Epithelial cell of prostate (primary cell): ENCODE measurements at places on chromosomes 3 and 15.

DNA sequence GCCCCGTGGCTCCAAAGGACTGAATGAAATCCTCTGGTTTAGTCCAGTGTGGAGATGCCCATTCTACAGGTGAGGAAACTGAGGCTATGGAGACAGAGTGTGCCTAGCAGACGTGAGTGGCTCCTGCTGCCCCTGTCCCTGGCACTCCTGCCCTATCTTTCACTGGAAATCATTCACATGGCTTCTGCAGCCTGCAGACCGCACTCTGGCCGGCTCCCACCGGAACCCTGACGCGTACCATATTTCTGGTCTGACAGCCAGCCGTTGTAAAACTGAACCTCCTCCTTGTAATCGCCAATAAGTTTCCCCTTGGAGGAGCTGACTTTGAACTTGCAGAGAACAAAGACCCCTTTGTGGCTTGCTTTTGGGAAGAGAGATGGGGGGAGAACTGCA, 136.5 kb downstream of the CHSY1 start:
- no peak for DNase-seq

GRCh38 chr15:41205315-41205714, 25.2 kb downstream of the EXD1 start:
- DNase-seq: no peak

DNA sequence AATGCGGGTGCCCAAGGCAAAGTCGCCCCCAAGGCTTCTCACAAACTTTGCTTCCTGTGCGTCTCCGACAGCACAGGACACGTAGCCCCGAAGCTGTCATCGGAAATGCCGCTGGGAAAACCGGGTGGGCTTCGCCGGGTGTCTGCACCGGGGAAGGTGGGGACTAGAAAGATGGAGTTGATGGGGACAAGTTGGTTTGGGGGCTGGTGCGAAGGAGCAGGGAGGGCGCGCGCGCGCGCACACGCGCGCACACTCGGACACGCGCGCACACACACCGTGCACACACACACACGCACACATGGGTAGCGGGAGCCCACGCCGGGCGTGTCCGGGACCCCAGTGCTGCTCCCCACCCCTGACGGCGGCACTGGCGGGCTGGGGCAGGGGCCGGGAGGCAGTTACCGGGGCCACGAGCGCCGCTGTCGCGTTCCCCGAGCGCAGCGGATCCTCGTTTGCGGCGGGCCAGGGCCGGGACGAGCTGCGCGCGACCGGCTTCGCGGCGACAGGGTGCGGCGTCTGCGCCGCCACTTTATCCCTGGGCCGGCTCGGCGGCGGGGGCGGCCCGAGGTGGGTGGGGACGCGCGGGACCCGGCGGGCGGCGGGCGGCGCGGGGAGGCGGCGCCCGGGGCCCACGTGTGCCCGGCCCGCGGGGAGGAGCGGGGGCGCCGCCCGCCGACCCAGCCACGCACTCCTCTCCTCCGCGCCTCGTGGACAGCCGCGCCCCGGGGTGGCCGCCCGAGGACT, 539 bp upstream of the MGLL start:
- DNase-seq: no peak

- no peak for DNase-seq
Measured at GRCh38 chr3:61628636-61629035, 67.3 kb downstream of the PTPRG start.

- peak; percentile 49 for DNase-seq
Measured at GRCh38 chr3:42020684-42021307, 58.9 kb upstream of the ULK4 start.

GRCh38 chr15:64070106-64070505, 23.5 kb downstream of the CIAO2A start:
- DNase-seq: no peak

DNA sequence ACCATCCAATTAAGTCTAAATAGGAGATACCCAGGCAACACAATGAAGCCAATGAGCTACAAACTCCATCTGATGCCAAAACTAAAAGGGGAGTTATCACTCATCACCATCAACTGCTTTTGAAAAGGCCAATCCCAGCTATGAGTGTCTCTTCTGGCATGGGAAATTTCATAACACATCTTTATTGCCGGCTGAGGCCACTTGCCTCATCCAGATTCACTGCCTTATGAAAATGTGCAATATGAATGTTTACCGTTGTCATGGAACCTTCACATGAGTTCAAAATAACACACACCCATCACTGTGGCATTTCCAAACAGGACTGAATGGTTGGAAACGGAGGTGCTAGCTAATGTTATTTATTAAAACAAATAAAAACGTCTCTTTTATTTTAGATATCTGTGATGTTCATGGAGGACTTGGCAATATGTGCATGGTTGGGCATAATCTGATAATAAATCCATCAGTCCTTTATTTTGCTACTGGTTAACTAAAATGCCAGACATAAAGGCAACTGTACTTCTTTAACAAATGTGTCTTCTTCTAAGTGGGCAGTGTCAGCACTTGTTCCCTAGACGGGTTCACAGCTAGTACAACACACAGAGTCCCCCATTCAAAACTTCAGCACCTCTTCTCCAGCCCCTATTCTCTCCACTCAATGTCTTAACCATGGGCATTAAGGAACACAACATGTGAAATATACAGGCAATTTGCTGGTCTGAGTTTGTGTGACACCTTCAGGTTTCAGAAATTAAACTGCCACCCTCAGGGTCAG, 143.9 kb downstream of the MAGI1 start:
- peak; percentile 85 for DNase-seq

- DNase-seq: no peak
Measured at GRCh38 chr3:55802816-55803215, 315.7 kb upstream of the WNT5A start.

- peak; percentile 96 for DNase-seq
Measured at GRCh38 chr3:138862924-138863775, 28.4 kb upstream of the PIK3CB start.

GRCh38 chr15:43908516-43909050, 81.8 kb downstream of the WDR76 start:
- no peak for DNase-seq

DNA sequence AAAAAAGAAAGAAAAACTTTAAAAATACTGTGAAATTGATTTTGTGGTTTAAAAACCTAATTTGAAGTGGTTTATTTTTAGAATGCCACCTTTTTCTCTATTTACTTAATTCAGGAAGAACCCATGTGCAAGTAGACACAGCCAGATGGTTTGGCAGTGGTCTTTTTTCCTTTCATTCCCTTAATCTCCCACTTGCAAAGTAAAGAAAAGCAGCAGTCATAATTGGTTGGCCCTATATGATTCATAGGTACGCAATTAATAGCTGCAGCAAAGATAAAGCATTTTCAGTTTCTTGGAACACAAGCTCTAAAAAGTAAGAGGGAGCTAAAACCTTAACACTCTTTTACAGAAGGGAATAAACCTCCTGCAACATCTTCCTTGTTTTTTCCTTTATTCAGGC, 115.3 kb downstream of the MECOM start:
- DNase-seq: no peak

DNA sequence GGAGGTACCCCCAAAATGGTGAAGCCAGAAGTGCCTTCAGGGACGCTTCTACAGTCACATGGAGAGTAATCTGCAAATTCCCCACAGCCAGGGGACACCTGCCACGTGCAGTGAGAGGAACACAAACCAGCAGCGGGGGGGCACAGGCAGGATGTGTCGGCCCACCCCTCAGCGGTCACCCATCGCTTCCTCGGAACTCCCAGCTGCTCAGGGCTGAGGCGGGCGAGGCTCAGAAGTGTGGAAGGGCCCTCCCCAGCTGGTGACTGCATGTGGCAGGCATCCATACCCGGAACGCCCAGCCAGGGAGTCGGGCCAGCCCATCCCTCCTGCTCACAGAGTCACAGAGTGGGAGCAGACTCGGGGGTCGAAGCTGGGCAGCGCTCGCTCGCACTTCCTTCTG, 63.7 kb downstream of the SLC12A8 start:
- no peak for DNase-seq

DNA sequence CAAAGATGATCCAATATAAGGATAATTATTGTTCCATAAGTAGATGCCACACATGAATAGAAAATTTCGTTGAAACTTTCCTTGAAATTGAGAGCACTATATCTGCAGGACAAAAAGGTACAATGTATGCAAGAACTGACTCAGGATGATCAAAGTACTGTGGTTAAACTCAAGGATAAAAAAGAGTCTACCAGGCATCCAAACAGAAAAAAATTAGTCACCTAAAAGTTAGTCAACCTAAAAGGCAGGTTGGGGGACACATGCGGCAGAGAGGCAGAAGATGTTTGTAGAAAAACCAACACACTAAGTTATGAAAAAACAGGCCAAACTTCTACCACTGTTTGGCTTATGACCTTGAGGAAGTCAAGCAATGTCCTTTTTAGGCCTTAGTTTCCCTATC, 68.7 kb downstream of the GSK3B start:
- no peak for DNase-seq

GRCh38 chr3:9386078-9386459, 11.3 kb upstream of the SETD5 start:
- DNase-seq: no peak

GRCh38 chr3:138450181-138450580, 15.8 kb downstream of the ESYT3 start:
- DNase-seq: no peak

- no peak for DNase-seq
Measured at GRCh38 chr3:160598865-160599264, 33.5 kb upstream of the KPNA4 start.

GRCh38 chr3:154334973-154335420, 10.7 kb upstream of the DHX36 start:
- DNase-seq: no peak

- no peak for DNase-seq
Measured at GRCh38 chr3:14761121-14761672, 57.6 kb upstream of the FGD5 start.

DNA sequence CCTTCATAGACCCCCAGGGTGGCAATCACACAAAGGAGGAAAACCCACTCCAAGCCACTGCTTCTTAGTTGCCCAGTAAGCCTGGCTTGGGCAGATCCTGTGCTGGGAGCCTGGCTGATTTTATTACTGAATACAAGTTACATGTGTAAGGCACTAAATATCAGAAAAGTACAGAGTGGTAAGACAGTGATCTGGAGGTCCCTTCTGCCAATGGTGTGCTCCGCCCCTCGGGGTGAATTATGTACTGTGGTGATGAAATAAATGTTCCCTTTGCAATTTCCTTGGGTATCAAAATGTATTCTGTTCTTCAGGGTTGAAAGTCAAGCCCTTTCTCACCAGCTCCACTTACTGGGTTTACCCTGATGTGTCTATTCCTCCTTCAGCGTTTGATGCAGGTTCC, 38.8 kb downstream of the EID1 start:
- no peak for DNase-seq

- peak; percentile 37 for DNase-seq
Measured at GRCh38 chr15:69973102-69973714, 124.5 kb downstream of the TLE3 start.

GRCh38 chr3:170699158-170700053, 113.5 kb upstream of the SLC7A14 start:
- DNase-seq: no peak

DNA sequence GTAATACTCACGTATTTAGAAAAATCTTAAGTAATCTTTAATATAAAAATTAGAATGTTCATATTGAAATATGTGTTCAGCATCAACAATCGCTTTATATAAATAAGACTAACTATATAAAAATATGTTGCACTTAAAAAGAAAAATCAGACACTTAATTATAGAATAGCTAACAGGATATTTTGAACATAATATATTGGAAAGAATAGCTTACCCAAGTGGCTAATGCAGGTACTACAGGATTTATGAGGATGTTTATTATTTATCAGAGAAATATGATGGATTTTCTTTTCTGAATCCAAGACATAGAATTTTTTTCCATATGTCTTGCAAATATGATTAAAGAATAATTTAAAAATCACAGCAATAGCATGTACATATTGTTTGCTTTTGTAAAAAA, 567.9 kb upstream of the GBE1 start:
- no peak for DNase-seq

- DNase-seq: no peak
Measured at GRCh38 chr3:54970895-54971294, 43.0 kb upstream of the LRTM1 start.

DNA sequence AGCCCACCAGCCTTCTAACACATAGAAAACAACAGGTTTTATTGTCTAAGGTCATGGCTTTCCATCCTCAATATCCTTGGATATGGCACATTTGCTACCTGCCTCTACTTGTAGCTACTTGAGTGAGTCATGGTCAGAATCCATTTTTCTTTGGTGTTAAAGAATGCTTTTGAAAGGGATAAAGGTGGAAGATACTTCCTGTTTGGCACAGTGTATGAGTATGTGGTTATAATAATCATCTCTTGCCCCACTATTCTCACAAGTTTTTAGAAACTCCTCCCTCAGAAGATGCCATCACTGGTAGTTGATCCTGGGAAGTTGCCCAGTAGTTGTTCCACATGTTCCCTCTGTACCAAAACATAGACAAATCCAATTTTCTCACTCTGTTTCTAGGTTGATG, 508.6 kb upstream of the IL12A start:
- DNase-seq: peak; percentile 86

- no peak for DNase-seq
Measured at GRCh38 chr15:74857671-74858368, 14.9 kb upstream of the ULK3 start.

GRCh38 chr3:169695031-169695430, 31.5 kb upstream of the MECOM start:
- no peak for DNase-seq

GRCh38 chr3:48413611-48414010, 16.3 kb downstream of the PLXNB1 start:
- no peak for DNase-seq

- DNase-seq: no peak
Measured at GRCh38 chr3:8492744-8493511, 8.7 kb upstream of the LMCD1 start.

- DNase-seq: no peak
Measured at GRCh38 chr15:96285305-96285704, 45.2 kb upstream of the NR2F2 start.

GRCh38 chr3:62965311-62965710, 90.1 kb upstream of the CADPS start:
- no peak for DNase-seq

GRCh38 chr15:55017635-55018034, 179.1 kb downstream of the RSL24D1 start:
- no peak for DNase-seq

DNA sequence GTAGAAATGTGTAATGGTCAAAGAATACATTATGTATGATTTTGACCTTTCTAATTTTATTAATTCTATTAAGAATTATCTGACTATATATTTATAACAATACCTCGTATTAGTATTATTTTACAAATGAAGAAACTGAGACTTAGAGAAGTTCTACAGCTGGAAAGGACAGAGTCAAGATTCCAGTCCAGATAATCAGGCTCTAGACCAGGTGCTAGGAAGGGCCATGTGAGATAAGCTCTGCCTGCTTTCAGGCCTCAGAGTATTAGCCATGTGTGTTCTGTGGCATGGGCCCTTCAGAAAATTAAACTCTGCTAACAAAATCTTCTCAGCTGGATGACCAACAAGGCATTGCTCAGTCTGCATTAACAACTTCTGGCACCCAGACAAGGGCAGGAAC, 87.5 kb downstream of the CD200R1L start:
- no peak for DNase-seq

GRCh38 chr3:16410659-16411058, 102.8 kb downstream of the RFTN1 start:
- no peak for DNase-seq
